ENCODE measurements at places on chromosomes 1 and 21.

DNA sequence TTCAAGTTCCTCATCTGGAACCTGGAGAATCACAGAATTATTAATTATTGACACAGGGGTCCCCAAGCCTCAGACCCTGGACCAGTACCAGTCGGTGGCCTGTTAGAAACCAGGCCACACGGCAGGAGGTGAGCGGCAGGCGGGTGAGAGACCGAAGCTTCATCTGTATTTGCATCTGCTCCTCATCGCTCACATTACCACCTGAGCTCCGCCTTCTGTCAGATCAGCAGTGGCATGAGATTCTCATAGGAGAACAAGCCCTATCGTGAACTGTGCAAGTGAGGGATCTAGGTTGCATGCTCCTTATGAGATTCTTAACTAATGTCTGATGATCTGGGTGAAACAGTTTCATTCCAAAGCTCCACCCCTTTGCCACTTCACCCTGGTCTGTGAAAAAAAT is 125.9 kb downstream of the C1orf21 start:
- no peak for DNase-seq

GRCh38 chr1:238187575-238187949 is 296.8 kb upstream of the ZP4 start:
- DNase-seq = no peak

DNA sequence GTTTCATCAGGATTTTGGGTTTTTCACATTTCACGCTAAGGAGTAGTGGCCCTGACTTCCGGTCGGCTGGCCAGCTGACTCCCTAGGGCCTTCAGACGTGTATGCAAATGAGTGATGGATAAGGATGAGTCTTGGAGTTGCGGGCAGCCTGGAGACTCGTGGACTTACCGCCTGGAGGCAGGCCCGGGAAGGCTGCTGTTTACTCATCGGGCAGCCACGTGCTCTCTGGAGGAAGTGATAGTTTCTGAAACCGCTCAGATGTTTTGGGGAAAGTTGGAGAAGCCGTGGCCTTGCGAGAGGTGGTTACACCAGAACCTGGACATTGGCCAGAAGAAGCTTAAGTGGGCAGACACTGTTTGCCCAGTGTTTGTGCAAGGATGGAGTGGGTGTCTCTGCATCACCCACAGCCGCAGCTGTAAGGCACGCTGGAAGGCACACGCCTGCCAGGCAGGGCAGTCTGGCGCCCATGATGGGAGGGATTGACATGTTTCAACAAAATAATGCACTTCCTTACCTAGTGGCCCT is 23.1 kb upstream of the TNFRSF1B start:
- peak; percentile 33 for DNase-seq

- DNase-seq = no peak
These were observed 39.2 kb downstream of the SPEN start for GRCh38 chr1:15886611-15887167.

- no peak for DNase-seq
These were observed 13.5 kb downstream of the ZYG11A start for GRCh38 chr1:52856026-52856425.

DNA sequence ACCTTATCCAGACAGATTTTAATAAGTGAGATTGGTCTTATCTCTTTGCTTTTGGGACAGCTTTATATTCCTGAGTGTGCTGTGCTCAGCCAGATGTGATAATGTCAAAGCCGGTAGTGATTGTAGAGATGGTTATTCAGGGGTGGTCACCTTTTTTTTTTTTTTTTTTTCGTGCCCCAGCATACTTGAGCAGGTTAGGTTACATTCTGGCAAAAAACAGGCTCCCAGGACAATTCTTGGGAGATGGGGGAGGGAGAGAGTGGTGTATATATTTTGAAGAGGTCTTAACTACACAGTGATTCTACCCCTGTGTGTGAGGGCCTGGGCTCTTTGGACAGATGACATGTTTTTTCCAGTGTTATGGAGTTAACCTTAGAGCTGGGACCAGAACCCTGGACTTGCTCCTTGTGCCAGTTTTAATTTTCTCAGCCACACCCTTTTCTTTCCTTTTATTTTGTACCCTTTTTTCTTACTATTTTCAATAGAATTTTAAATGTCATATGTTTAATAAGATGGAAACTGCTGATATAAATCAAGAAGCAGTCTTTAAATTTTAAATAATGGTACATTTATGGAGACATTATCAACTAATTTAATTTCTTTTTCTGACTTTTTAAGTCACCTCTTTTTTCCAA is 88.4 kb downstream of the DYRK1A start:
- DNase-seq = no peak

GRCh38 chr1:65769636-65770035 is 23.1 kb upstream of the PDE4B start:
- DNase-seq = no peak

GRCh38 chr1:86436041-86436440 is 12.1 kb downstream of the CLCA2 start:
- DNase-seq = no peak

GRCh38 chr1:47178654-47179016 is 11.2 kb downstream of the PDZK1IP1 start:
- DNase-seq = no peak

- DNase-seq = no peak
These were observed 53.1 kb upstream of the HMCN1 start for GRCh38 chr1:185681034-185681633.

- DNase-seq = no peak
These were observed 23.1 kb upstream of the DNASE2B start for GRCh38 chr1:84374991-84375696.

GRCh38 chr1:53627666-53628065 is 111.3 kb downstream of the GLIS1 start:
- DNase-seq = no peak

DNA sequence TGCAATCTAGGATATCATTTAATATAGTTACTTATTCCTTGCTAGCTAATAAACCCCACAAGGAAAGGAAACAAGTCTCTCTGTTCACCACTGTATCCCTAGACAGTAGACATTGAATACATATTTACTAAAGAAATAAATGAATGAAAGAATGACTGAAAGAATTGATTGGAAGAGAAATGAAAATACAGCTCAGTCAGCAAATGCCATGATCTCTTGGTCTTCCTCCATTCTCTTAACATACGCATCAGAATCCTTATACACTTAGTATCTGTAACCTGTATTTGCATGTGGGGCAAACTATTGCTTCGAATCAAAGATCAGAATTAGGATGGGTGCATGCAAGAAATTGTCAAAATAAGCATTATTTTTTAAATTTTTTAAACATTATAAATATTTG is 500.8 kb upstream of the ADGRL2 start:
- no peak for DNase-seq

DNA sequence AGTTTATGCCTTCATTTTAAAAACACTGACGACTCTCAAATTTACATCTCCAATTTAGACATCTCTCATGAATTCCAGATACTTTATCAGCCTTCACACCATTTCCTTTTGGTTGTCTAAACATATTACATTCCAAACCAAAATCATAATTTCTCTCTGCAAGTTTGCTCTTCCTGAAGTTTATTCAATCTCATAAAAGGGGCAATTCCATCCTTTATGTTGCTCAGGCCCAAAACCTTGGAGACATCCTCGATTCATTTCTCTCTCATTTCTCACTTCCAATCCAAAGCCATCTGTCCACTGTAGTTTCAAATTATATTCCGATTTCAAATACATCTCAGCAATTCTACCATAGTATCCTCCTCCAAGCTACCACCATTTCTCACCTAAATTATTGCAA is 74.0 kb downstream of the FYB2 start:
- DNase-seq = no peak

- no peak for DNase-seq
These were observed 595.5 kb downstream of the RWDD3 start for GRCh38 chr1:95829556-95829955.

- no peak for DNase-seq
These were observed 498.2 kb upstream of the NR5A2 start for GRCh38 chr1:199529324-199529723.

DNA sequence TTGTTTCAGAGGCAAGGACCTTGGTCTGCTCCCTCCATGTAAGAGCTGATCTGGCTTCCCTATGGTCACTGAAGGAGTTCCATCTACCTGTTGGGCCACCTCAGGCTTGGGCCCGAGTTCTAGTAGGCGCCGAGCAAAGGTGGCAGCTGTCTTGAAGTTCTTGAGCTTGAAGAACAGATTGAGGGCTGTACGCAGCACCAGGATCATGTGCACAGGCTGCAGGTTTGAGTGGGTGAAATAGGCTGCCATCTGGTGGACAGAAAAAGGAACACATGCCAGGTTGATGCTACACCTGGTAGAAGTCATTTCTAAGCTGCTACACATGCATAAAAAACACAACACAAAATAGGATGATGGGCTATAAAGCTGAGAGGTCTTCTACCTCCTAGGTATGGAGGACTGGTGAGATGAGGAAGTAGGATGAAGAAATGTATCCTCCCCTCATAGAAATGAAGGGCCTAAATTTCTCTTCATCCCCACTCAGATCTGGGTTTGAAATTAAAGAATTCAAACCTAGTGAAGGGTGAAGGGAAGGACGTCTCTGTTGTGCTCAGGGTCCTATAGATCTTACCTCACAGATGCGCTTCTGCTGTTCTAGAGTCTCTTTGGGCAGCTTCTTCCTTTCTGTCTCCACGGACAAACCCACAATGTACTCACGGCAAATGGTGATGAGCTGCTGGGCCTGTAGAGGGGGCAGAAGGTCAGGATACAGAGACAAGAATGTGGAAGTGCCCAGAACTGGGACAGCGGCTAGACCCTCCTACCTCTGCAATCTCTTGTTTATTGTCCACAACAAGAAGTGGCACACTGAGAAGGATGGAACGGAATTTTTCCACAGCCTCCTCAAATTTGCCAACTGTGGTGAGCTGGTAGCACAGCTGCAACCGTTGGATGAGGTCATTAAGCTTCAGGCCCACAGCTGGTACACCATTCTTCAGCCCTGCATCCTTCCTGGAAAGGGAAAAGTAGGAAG is 6.6 kb upstream of the PEX19 start:
- peak; percentile 58 for DNase-seq

GRCh38 chr1:5967351-5968160 is 24.7 kb downstream of the NPHP4 start:
- no peak for DNase-seq

- no peak for DNase-seq
These were observed 21.3 kb upstream of the KCNAB2 start for GRCh38 chr1:6024376-6024775.

Measured in activated naive CD4-positive, alpha-beta T cell treated with anti-CD3 and anti-CD28 coated beads, Interleukin-2, amount 50 U/mL, for 16 hours (primary cell).